ENCODE measurements at places on chromosomes 16 and 17. TPM values are rescaled to one million over a fixed set of nuclear protein-coding genes. Genes with fewer than 3 reads are reported as not detected.

NPW gene
- total RNA-seq = 0.91 TPM

DNA sequence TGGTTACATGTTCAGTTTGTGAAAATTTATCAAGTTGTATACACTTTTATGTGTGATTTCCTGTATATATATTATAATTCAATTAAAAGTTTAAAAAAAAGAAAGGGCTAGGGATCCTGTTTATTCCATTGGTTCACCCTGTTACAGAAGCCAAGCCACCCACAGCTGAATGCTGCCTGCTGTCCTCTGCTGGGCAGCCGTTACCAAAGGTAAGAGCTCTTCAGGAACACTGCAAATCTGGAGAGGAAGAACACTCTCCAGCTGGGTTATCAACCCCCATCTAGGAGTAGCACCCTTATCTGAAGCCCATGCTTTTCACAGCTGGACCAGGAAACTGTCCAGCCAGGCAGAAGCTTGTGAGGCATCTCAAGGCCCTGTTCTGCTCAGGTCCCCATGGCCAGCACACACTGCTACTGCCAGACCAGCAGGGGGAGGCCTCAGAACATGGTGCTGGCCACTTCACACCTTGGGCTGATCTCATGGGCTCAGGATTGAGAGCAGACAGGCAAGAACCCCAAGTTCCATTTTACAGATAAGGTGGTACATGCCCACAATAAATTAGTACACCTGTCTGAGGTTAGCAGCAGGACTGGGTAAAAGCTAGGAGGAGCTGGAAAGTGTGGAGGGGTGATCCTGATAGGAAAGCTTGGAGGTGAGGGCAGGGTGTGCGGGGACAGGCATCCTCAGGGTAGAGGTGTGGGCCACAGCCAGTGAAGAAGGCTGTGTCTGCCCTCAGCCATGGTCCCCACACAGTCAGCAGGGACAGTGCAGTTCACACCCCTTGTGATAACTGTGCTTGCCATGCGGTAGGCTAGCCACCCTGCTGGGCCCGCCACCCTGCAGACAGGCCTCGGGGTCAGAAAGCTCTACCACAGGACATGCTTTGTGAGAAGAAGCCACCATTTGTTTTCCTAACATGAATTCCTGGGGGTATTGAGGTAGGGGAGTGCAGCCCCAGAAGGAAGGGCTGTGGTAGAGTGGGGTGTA is 54.3 kb upstream of the SREBF1 start:
- peaks cover 5% of the 10 kb centered on the region for H3K36me3 ChIP-seq
- H3K27me3 ChIP-seq = peaks cover 7% of the 10 kb centered on the region
- DNase-seq = peak; percentile 62
- peaks cover 38% of the 10 kb centered on the region for H3K4me1 ChIP-seq

GRCh38 chr16:66576296-66576695 is 3.0 kb upstream of the CMTM2 start:
- H3K36me3 ChIP-seq = no peaks in the 10 kb centered on the region
- H3K27ac ChIP-seq = no peak overlapping the region
- no peaks in the 10 kb centered on the region for H3K4me1 ChIP-seq

DNA sequence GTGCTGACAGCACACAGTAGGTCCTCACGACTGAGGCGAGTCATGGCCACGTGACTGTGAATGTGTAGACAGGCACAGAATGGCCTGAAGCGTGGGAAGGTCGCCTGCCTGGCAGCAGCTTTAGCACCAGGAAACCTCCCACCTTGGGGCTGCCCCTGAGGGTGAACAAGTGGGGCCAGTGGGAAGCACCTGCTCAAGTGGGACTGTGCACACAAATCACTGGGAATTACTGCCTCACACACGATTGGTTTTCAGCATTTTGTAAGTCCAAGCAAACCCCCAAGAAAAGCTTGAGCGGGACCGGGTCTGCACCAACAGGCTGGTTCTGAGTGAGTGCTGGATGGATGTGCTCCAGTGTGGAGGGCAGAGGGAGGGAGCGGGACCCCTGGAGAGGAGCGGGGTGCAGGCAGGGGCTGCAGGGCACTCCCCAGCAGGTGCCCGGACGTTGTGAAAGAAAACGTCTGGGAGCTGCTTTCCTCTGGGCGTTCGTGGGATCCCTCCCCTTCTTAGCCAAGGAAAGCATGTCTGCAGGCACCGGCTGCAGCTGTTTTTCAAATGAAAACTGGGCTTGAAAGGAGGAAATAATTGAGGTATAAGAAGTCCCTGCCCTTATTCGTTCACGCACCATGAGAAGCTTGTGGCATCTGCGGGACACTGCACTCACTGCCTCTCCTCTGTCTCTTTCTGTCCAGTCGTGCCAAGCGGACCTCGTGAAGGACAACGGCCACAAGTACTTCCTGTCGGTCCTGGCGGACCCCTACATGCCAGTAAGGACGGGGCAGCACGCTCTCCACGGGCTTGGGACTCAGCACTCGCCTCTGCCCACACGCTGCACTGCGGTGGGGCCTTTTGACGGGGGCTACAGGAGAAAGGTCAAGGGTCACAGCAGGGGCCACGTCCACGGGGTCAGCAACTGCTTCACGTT is 111.7 kb upstream of the CHMP6 start:
- H3K27ac ChIP-seq = no peak overlapping the region
- no peaks in the 10 kb centered on the region for H3K36me3 ChIP-seq
- H3K4me1 ChIP-seq = peaks cover 2% of the 10 kb centered on the region

- H3K4me1 ChIP-seq = no peaks in the 10 kb centered on the region
- no peaks in the 10 kb centered on the region for H3K36me3 ChIP-seq
- DNase-seq = no peak
- H3K27ac ChIP-seq = no peak overlapping the region
- H3K27me3 ChIP-seq = no peaks in the 10 kb centered on the region
- no peak overlapping the region for H3K4me3 ChIP-seq
Measured at GRCh38 chr17:66381701-66382362, 79.4 kb downstream of the PRKCA start.

ALG1 gene
- total RNA-seq = 18.8 TPM

CEP295NL gene
- 6.4 TPM for total RNA-seq

REXO5 gene
- 5.9 TPM for total RNA-seq

GRCh38 chr16:86566966-86567700 is 504 bp downstream of the FOXC2 start:
- no peak overlapping the region for H3K27ac ChIP-seq
- peaks cover 29% of the 10 kb centered on the region for H3K27me3 ChIP-seq
- H3K36me3 ChIP-seq = no peaks in the 10 kb centered on the region
- H3K4me3 ChIP-seq = no peak overlapping the region
- peak; percentile 26 for DNase-seq

GRCh38 chr17:78781104-78781892 is 775 bp downstream of the CYTH1 start:
- H3K27ac ChIP-seq = peak overlapping the region; percentile 73
- H3K27me3 ChIP-seq = peaks cover 2% of the 10 kb centered on the region
- H3K36me3 ChIP-seq = no peaks in the 10 kb centered on the region
- H3K4me1 ChIP-seq = peaks cover 8% of the 10 kb centered on the region
- H3K4me3 ChIP-seq = peak overlapping the region; percentile 95

LAT gene
- total RNA-seq = 8.3 TPM

TP53TG3 gene
- total RNA-seq = not detected

MFSD11 gene
- total RNA-seq = 33.7 TPM

- no peak for DNase-seq
- H3K4me1 ChIP-seq = peaks cover 2% of the 10 kb centered on the region
- H3K36me3 ChIP-seq = no peaks in the 10 kb centered on the region
- H3K27me3 ChIP-seq = peaks cover 3% of the 10 kb centered on the region
- no peak overlapping the region for H3K4me3 ChIP-seq
- no peak overlapping the region for H3K27ac ChIP-seq
Measured at GRCh38 chr16:2697401-2697948, 15.2 kb downstream of the KCTD5 start.

TPSAB1 gene
- total RNA-seq = not detected

GRCh38 chr17:11241611-11242226 is 706 bp downstream of the SHISA6 start:
- peaks cover 9% of the 10 kb centered on the region for H3K36me3 ChIP-seq
- peaks cover 22% of the 10 kb centered on the region for H3K27me3 ChIP-seq
- H3K4me1 ChIP-seq = peaks cover 9% of the 10 kb centered on the region

GRCh38 chr16:57265850-57266530 is 18.5 kb downstream of the PLLP start:
- H3K36me3 ChIP-seq = no peaks in the 10 kb centered on the region
- H3K27ac ChIP-seq = no peak overlapping the region
- H3K4me1 ChIP-seq = peaks cover 3% of the 10 kb centered on the region
- DNase-seq = no peak

ABAT gene
- 70.9 TPM for total RNA-seq

ZACN gene
- 1.9 TPM for total RNA-seq

TMEM101 gene
- total RNA-seq = 22.6 TPM

DNA sequence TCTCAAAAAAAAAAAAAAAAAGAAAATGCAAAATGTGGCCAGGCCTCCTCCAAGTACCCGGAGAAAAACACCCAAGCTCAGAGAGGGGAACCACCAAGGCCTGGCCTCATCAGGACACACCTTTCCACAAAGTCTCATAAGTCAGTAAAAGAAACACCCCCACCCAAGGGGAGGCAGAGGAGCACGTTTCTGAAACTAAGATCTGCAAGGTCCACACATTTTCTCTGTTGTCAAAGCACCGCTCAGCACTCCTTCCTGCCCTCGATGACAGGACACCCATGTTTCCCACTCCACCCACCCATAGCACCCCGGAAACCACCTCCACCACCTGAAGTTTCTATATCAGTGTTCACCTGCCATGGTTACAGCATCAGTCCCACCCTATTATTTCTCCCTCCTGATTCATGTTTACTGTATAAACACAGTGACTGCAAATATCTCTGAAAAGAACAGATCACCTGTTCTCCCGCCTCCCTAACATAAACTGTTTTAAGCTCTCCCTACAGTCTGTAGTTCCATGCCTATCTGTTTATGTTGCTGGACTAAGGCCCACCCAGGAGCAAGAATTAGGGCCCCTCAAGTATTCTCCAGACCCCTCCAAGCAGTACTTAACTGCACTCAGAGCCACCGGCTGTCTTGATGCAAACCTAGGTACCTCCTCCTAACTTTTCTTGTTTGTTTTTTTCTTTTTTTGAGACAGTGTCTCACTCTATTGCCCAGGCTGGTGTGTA is 2.0 kb downstream of the CORO7 start:
- H3K27ac ChIP-seq = no peak overlapping the region
- H3K27me3 ChIP-seq = peaks cover 20% of the 10 kb centered on the region
- DNase-seq = no peak
- H3K4me3 ChIP-seq = peak overlapping the region; percentile 91

GRCh38 chr16:9378876-9379275 is 287.4 kb downstream of the HAPSTR1 start:
- peaks cover 5% of the 10 kb centered on the region for H3K36me3 ChIP-seq
- peaks cover under 1% of the 10 kb centered on the region for H3K4me1 ChIP-seq
- no peak for DNase-seq
- H3K27me3 ChIP-seq = no peaks in the 10 kb centered on the region
- H3K27ac ChIP-seq = no peak overlapping the region

DOC2A gene
- total RNA-seq = 4.2 TPM

DNA sequence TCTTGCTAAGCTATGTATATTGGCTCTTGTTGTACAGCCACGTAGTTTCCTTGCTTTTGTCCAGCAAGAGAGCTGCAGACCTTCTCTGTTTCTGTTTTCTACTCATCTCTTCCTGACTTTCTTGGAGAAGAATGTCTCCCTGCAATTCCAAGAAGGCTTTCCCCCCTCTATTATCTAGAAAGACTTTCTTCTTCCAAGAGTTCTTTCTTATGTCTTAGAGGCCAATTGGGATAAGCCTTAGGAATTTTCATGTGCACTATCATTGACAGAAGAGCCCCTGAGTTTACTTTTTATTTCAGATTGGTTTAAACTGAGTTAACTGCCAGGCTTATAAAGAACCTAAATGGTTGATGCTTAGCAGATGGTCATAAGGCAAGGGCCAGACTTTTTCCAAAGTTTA is 9.0 kb downstream of the CAPNS2 start:
- H3K27ac ChIP-seq = no peak overlapping the region
- DNase-seq = no peak
- H3K27me3 ChIP-seq = no peaks in the 10 kb centered on the region
- no peaks in the 10 kb centered on the region for H3K4me1 ChIP-seq

GRCh38 chr17:14471052-14471451 is 170.2 kb downstream of the HS3ST3B1 start:
- no peaks in the 10 kb centered on the region for H3K4me1 ChIP-seq
- no peak for DNase-seq
- H3K4me3 ChIP-seq = no peak overlapping the region
- no peaks in the 10 kb centered on the region for H3K27me3 ChIP-seq
- H3K36me3 ChIP-seq = no peaks in the 10 kb centered on the region
- H3K27ac ChIP-seq = no peak overlapping the region

DNA sequence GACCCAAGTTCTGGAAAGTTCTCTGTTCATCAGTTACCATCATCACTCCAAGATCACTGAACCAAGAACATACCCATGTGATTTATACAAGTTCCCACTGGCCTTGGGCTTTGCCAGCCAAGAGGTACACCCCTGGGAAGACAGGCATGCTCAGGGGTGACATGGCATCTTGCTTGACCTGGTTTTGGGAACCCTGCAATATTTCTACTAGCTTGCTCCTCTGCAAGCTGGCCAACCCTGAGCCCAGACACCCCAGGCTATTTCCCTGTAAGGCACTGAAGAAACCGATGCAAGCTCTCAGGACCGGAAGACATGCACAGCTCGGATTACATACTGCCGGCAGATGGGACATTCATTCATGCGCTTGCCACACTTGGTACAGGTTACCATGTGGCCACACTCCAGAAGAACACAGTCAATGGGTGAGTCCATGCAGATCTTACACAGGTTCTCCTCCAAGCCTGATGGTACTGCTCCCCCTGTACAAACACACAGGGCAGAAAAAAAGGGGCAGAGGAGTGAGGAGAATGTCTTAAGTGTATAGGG is 31.4 kb downstream of the LIG3 start:
- peaks cover 9% of the 10 kb centered on the region for H3K27me3 ChIP-seq
- peaks cover 36% of the 10 kb centered on the region for H3K4me1 ChIP-seq
- H3K36me3 ChIP-seq = no peaks in the 10 kb centered on the region
- DNase-seq = no peak
- no peak overlapping the region for H3K4me3 ChIP-seq

GRCh38 chr17:1496869-1497268 is 4.4 kb upstream of the MYO1C start:
- DNase-seq = no peak
- no peak overlapping the region for H3K27ac ChIP-seq
- H3K4me1 ChIP-seq = peaks cover 5% of the 10 kb centered on the region
- H3K27me3 ChIP-seq = peaks cover 6% of the 10 kb centered on the region
- no peak overlapping the region for H3K4me3 ChIP-seq

DNA sequence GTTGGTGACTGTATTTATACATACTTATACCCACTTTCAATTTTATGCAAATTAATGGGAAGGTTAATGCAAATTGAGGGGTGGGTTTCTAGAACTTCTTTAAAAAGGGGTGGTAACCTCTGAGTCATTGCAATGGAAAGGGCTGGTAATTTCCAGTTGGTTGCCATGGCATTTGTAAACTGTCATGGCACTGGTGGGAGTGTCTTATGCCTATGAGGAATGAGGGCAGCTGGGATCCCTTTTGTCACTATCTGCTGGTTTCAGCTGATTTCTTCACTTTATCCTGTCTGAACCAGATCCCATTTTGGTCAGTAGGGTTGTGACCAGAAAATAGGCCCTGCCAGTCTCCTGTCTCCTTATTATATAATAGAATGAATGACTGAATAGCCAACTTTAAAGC is 1006.7 kb upstream of the GOT2 start:
- DNase-seq = no peak
- H3K36me3 ChIP-seq = no peaks in the 10 kb centered on the region
- H3K4me1 ChIP-seq = no peaks in the 10 kb centered on the region
- H3K27ac ChIP-seq = no peak overlapping the region
- H3K4me3 ChIP-seq = no peak overlapping the region

GRCh38 chr17:53135969-53136368 is 686.8 kb upstream of the KIF2B start:
- no peak overlapping the region for H3K27ac ChIP-seq
- DNase-seq = no peak
- H3K27me3 ChIP-seq = peaks cover 1% of the 10 kb centered on the region
- no peak overlapping the region for H3K4me3 ChIP-seq
- no peaks in the 10 kb centered on the region for H3K4me1 ChIP-seq
- H3K36me3 ChIP-seq = no peaks in the 10 kb centered on the region

All from glutamatergic neuron (in vitro differentiated cells).